ENCODE measurements at places on chromosomes 13 and 19.

GRCh38 chr13:113145496-113145895, 13.0 kb upstream of the PROZ start:
- DNase-seq, result no peak

GRCh38 chr13:82323101-82323500, 1559.2 kb downstream of the SLITRK1 start:
- DNase-seq, result no peak

DNA sequence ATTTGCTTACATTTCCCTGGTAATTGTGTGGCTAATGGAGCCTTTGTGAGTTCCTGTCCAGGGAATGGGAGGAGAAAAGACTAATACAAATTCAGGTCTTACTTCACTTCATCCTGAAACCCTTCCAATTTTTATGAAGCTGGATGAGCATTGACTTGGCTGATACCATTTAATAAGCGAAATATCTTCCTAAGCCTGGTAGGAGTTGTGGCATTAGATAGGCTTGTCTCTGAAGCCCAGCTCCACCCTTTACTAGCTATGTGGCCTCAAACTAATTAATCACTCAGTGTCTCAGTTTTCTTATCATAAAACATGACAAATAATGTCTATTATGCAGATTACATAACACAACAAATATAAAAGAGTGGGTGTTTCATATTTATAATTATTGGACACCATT, 106.3 kb downstream of the FGF9 start:
- no peak for DNase-seq

DNA sequence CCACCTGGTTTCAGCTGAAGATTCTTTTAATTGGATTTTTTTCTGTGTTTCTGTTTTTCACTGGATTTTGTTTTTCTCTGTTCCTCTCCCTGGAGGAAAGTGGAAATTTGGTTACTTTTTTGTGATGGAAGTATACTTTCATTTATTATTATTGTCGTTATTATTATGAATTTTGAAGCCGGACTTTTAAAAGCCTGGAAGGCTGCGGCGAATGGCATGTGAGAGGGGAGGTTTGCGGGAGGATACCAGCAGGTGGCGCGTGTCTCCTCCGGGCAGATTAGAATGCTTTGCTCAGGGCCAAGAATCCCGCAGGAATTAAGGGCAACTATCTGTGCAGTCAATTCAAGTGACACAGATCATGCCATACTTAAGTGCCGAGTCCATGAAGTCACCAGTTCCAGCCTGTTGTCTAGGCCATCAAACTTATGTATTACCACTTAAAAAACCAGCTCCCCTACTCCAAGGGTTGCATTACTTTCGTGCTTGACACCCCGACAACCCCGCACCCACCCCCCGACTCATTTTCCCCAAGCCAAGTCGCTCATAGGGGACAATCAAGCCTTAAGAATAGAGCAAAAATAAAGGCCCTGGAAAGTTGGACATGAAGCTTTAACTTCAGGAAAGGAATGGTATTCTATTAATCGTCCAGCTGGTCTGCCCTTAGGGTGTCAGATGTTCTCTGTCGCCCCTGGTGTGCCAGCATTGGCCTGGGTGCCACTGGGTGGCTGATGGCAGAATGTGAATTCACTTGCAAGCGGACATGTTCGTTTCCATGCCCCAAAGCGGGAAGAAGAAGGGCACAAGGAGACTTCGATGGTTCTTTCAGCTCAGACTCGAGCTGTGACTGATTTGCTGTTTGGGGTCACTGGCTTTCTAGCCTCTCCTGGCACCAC, 1.3 kb upstream of the LRCH1 start:
- DNase-seq, result no peak

GRCh38 chr13:107367258-107367657, 799.3 kb upstream of the ARGLU1 start:
- DNase-seq, result no peak

DNA sequence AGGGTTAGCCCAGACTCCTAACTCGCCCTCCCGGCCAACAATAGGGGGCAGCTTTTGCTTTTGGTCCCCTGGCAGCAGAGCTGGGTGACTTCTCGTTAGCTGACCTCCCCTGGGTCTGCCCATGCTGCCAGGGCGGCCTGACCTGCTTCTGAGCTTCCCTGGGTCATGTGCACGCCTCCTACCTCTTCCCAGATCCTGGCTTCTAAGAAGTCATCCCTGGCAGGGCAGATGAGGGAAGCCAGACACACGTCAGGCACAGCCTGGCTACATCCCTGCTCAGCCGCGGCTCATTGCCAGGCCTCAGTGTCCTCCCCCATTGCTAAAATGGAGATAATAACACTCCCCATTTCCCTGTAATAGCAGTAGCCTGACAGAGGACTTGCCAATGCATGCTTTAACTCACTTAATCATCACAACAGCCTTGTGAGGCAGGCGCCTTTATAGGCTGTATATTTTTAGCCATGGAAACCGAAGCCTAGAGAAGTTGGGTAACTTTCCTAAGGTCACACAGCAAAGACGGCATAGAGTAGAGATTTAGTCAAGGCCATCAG, 2.1 kb downstream of the KCNK6 start:
- no peak for DNase-seq

GRCh38 chr19:12607631-12608030, 3.0 kb downstream of the ZNF490 start:
- no peak for DNase-seq

GRCh38 chr13:95100525-95101433, 200.5 kb downstream of the ABCC4 start:
- DNase-seq, result no peak

- no peak for DNase-seq
These were observed 12.0 kb downstream of the BCAM start for GRCh38 chr19:44820648-44821609.

- DNase-seq, result peak; percentile 48
These were observed 111.0 kb upstream of the KL start for GRCh38 chr13:32905063-32905863.

DNA sequence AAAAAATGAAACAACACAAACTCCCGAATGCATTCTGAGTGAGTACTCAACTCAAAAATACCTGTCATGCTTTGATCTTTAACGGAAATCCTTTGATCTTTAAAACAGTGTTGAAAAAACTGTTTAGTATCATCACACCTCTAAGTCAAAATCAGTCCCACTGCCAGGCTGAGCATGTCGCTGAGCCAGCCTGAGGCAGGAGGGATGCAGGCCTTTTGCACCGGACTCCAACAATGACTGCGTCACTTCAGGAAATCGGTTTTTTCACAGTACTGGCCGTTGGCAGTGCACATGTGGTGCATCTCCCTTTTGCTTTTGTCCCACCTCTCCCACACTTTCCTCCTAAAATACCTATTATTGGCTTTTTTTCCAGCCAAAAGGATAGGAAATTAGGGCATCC, 78.2 kb downstream of the SHISA2 start:
- no peak for DNase-seq

GRCh38 chr13:114124921-114125320, 7.5 kb downstream of the RASA3 start:
- DNase-seq, result no peak

DNA sequence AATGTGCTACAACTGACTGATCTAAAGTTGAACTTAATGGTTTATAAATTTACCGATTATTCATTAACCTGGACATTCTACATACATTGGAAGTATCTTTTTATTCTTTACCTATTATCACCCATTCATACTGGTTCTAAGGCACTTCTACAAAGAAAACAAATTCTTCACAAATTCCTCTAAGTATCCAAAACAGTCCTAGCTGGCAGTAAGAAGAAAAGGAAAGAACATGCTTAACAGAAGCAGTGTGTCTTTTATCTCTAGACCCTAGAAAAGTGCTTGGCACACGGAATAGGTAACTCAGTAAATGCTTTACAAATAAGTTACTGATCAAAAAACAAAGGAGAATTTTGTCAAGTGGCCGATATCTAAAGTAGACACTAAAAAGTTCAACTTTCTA, 32.8 kb downstream of the TSC22D1 start:
- DNase-seq, result no peak

DNA sequence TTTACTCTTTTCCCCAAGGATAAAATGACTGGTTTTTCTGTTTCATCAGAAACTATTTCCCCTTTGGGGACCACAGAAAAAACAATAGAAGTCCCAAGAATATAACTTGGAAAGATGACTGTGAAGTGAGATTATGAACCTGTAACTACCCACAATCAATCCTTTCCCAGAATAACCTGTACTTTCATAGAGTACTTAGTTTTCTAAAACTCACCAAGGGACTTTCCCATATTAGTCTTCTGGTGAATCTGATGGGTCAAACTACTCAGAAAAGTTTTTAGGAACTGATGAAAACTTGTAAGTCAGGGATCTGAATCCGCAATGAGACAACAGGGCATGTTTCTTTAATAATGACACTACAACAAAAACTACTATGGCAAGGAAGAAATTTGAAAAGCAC, 62.6 kb downstream of the STK24 start:
- no peak for DNase-seq

DNA sequence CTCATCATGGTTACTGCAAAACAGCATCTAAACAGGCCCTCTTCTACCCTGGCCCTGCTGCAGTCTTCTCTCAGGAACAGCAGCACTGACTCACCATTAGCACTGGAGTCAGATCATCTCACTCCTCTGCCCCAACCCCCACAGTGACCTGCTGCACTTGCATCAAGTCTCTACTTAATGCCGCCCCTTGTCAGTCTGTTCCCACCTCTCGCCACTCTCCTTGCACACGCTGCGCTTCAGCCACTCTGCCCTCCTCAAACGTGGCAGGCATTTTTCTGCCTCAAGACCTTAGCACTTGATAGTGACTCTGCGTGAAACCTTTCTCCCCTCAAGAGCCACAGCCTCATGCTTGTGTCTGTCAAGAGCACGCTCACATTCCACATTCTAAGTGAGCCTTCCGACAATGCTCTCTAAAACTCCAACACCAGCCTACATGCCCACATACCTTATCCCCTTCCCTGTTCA, 22.1 kb downstream of the MIPEP start:
- no peak for DNase-seq

DNA sequence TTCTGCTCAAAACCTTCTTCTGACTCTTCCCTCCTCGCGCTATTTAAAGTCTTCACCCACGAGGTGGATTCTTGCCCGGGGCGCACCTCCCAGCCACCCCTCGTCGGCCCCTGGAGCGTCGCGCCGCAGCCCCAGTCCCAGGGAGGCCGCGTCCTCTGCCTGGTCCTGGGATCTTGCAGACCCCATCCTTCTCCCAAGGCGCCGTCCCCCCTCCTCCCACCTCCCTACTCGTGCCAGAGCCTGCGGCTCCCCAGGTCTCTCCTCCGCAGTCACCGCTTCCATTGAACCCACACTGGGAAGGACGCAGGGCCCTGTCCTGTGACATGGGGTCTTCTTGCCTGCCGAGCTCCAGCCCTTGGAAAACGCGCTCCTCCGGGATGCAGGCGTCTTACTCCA, 486 bp downstream of the ZNF808 start:
- DNase-seq, result no peak

- DNase-seq, result no peak
These were observed 4.6 kb downstream of the GRIN2D start for GRCh38 chr19:48398102-48398374.

- DNase-seq, result no peak
These were observed 42.2 kb downstream of the TGDS start for GRCh38 chr13:94553766-94554165.

- DNase-seq, result no peak
These were observed at the start of gene PPP1R13L for GRCh38 chr19:45404557-45405434. PPP1R13L (minus strand) TSS chr19:45405069; CDS start chr19:45398318, 6,751 bp downstream.

Data from GM06990 (cell line).